ENCODE measurements at places on chromosomes 13 and 19.
A peak's percentile ranks its signal among the peaks of the same experiment; 100 is the strongest.

GRCh38 chr13:39417643-39418042 lies 185.3 kb downstream of the LHFPL6 start:
- DNase-seq, result no peak

- no peak for DNase-seq
These were observed 5.2 kb downstream of the MIDN start for GRCh38 chr19:1253514-1254080.

DNA sequence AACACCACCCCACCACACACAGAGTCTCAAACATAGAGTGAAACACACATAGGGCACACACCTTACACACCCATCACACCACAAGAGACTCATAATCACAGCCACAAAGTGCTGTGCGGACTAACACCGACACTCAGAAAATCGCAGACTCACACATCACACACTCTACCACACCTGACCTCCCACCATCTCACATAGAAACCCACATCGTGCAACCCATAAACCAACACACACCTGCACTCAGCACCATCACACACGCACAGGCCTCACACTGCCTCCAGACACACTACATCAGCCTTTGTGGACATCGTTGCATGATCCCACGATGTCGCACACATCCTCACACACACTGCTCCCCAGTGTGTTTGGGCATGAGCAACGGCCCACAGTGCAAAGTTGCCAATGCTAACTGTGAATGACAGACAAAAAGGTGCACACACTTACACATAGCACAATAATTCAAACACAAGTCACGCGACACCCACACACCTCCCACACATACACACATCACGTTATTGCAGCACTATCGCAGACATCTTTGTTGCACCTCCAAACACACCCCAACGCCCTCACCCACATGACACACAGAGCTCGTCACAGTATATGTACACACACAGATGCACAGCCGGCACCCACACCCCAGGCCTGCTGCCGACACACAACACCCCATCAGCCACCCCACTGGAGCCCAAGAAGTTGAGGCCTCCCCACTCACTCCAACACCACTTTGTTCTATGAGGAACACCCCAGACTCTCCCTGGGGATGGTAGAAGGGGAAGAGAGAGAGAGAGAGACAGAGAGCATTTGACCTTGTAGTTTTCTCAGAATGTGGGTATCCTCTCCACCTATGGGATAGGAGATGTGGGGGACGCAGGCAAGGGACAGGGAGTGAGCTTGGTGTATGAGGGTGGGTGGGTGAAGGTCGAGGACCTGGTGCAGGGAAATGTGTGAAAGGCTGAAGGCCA lies 1.2 kb upstream of the ATP1A3 start:
- no peak for DNase-seq

- no peak for DNase-seq
These were observed 8.6 kb downstream of the MIR17HG start for GRCh38 chr13:91355826-91356710.

- no peak for DNase-seq
These were observed 19.3 kb upstream of the FREM2 start for GRCh38 chr13:38667526-38668109.

GRCh38 chr13:72295153-72295552 lies 428.1 kb upstream of the DACH1 start:
- no peak for DNase-seq

DNA sequence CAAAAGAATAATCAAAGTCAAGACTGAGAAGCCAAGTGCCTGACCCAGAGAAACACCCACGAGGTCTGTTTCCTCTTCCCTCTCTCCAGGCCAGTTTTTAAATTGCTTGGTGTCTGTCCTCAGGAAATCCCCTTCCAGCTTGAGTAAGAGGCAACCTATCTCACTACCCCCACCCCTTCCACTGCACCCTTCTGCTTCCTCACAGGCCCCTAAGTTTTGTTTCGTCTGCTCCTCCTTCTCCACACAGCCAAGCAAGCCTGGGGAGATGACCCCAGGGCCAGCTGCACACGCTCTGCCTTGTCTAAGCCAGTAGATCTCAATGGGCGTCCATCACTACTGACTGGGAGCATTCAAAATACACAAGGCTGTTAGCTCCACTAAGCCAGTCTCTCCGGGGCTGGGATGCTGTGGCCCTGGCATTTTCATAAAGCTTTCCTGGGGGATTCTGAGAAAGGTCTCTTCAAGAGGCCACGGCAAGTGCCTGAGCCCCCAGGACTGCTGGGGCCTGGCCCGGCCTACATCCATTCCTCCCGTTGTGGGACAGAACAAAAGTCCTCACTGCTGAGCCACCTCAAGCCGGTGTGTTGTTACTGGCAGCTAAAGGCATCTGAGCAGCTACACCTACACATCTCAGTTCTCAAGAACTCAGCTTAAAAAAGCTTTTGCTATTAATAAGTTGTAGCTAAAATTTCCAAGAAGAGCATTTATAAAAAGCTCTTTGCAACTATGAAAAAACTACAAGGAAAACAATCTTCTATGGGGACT lies 14.9 kb upstream of the IL4I1 start:
- DNase-seq, result no peak

- DNase-seq, result no peak
These were observed 224.2 kb upstream of the IRS2 start for GRCh38 chr13:110010404-110011138.

GRCh38 chr13:46899801-46900200 lies 2.9 kb upstream of the HTR2A start:
- DNase-seq, result no peak

DNA sequence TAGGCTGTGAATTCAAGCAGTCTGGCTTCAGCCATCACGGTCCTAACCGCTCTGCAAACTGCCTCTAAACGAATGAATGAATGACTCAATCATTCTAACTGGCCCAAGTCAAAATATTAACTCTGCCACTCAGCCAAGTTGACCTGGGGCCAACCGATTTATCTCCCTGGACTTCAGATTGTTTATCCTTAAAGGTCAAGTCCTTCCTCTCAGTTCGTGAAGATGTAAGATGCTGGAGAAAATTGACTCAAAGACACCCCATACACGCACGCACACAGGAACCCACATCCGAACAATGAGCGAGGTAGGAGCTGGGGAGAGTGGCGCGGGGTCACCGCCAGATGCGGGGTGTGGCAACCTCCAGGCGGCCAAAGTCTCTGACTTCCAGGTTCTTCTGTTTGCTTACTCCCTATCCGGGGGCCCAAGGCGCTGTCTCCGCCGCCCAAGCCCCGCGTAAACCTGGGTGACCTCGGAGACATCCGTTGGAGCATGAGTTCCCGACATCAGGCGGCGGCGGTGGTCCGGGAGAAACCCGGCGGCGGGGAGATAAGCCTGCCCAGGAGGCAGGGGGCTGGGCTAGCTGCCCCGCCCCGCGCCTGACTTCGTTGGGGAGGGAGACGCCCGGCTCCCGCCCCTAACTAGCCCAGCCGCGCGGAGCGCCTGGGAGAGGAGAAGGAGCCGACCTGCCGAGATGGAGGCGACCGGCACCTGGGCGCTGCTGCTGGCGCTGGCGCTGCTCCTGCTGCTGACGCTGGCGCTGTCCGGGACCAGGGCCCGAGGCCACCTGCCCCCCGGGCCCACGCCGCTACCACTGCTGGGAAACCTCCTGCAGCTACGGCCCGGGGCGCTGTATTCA lies at the start of gene CYP2S1:
Gene CYP2S1 (plus strand): TSS at position 646 of the 856 bp plus-strand sequence. CDS start 46 bp downstream, at position 692.
- no peak for DNase-seq

DNA sequence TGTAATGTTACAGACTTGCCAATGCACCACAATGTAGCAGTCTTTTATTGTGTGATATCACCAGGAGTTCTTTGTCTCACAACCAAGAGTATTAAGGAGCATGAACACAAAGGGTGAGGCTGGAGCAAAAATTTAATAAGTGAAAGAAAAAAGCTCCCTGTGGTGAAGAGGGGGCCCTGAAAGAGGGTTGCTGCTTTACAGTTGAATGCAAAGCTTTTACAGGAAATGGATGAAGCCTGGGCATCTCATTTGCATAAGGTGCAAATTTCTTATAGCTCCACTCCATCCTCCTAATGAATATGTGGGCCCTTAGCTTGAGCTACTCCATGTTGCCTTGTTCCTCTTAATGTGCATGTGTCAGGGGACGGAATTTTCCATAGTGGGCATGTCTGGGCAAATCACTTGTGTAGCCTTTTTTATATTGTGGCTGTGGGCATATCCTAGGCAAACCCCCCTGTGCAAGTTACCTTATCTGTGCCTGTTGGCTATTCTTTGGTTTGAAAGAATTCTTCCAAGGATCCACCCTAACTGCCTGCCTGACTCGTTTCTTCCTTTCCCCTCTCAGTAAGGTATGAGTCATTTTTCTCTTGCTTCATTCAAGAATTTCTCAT lies 45.3 kb upstream of the TRPC4 start:
- DNase-seq, result no peak

GRCh38 chr19:48551437-48552302 lies at the start of gene SULT2B1:
Gene SULT2B1 (plus strand): TSS chr19:48552172. CDS start chr19:48552253, 81 bp downstream.
- no peak for DNase-seq

- DNase-seq, result no peak
These were observed 12.5 kb downstream of the POLR1D start for GRCh38 chr13:27634231-27634630.

DNA sequence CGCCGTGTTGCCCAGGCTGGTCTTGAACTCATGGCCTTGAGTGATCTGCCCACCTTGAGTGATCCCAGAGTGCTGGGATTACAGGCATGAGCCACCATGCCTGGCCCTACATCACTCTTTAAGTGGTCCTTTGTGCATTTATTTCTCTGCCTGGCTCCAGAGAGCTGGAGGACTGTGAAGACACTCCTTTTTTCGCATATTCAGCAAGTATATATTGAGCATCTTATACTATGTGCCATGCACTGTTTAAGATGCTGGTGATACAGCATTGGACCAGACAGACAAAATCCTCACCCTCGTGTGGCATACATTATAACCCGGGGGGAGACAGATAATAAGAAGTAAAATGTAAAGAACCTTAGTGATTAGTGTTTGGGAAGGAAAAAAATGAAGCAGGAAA lies 66.8 kb upstream of the NPAS1 start:
- DNase-seq, result no peak

GRCh38 chr19:56350416-56351045 lies 35.9 kb upstream of the ZSCAN5A start:
- peak; percentile 7 for DNase-seq

- no peak for DNase-seq
These were observed 3.2 kb upstream of the PVR start for GRCh38 chr19:44640518-44640917.

GRCh38 chr19:33395561-33396550 lies 22.3 kb downstream of the CEBPG start:
- no peak for DNase-seq

GRCh38 chr19:13830114-13830740 lies 35.0 kb downstream of the ZSWIM4 start:
- no peak for DNase-seq

GRCh38 chr13:42754801-42755510 lies 26.4 kb upstream of the FAM216B start:
- DNase-seq, result no peak

GRCh38 chr19:38483016-38483630 lies 49.6 kb downstream of the RYR1 start:
- no peak for DNase-seq

DNA sequence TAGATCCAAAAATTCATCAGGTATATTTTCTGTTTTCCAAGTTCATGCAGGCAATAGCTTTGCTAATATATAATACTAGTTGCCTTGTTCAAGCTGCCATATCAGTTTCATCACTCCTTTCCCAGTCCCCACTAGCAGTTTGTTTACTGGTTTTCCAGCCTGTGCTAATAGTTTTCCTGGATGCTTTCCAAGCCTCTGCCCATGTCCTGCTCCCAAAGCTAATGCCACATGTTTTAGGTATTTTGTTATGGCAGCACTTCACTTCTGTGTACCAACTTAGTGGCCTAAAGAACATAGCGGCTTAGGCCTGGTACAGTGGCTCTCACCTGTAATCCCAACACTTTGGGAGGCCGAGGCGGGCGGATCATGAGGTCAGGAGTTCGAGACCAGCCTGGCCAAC lies 28.1 kb upstream of the ZNF527 start:
- DNase-seq, result no peak

DNA sequence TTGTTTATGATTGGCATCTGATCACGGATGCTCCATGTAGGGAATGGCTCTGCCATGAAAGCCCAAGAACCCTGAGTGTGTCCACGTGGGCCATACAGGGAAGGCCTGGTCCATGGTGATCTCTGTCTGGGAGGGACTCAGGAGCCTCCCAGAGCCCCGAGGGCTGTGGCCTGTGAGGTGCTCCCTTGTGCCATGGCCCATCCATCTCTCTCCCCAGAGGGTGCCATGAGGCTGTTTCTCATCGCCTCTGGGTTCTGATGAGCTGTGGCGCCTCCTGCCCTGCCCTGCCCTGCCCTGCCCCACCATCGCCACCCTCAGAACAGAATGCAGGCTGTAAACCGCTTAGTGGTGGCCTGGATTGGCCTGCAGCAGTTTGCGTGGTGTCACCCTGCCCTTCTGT lies 83.1 kb downstream of the ATP11A start:
- no peak for DNase-seq

DNA sequence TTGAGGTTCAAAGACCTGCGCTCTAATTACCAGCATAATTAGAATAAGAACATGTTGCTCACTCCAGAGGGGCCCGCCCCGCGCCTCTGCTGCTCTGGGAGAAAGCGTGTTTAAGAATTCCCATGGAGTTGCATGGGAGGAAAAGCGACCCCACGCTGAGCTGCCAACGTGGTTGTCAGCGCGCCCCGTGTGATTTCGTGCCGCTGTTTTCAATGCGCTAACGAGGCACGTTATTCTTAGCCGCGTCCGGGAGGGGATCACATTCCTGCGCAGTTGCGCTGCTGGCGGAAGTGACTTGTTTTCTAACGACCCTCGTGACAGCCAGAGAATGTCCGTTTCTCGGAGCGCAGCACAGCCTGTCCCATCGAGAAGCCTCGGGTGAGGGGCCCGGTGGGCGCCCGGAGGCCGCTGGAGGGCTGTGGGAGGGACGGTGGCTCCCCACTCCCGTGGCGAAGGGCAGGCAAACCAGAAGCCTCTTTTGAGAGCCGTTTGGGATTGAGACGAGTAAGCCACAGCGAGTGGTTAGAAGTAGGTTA lies 173.8 kb upstream of the SOX1 start:
- DNase-seq, result no peak

- peak; percentile 4 for DNase-seq
These were observed 10.1 kb upstream of the TPRX2 start for GRCh38 chr19:47848823-47849473.

- DNase-seq, result no peak
These were observed 89.2 kb downstream of the DHRS12 start for GRCh38 chr13:51714663-51715168.

GRCh38 chr13:54162069-54162468 lies 1133.5 kb downstream of the OLFM4 start:
- DNase-seq, result no peak

DNA sequence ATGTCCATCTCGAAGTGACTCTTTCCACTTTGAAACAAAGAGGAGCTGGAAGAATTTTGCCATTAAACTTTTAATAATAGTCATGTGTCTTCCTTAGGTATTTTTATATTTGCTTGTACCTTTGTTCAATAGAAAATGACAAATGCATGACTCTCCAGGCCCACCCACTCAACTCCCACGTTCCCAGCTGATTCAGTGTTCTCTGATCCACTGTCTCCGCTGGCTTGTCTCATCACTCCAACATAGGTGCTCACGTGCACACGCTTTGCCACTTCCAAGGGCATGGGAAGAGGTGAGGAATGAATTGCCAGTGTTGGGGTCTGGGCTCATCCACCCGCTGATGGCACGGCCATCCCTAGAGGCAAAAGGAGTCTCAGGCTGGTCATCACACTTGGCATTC lies 24.5 kb downstream of the RASL11A start:
- no peak for DNase-seq

Measured in stimulated activated CD8-positive, alpha-beta memory T cell treated with anti-CD3 and anti-CD28 coated beads, Interleukin-15, amount 100 ng/mL, for 48 hours (primary cell).